Coronary artery (tissue), 2 donors: ENCODE measurements at places on chromosomes 7 and 10.

DNA sequence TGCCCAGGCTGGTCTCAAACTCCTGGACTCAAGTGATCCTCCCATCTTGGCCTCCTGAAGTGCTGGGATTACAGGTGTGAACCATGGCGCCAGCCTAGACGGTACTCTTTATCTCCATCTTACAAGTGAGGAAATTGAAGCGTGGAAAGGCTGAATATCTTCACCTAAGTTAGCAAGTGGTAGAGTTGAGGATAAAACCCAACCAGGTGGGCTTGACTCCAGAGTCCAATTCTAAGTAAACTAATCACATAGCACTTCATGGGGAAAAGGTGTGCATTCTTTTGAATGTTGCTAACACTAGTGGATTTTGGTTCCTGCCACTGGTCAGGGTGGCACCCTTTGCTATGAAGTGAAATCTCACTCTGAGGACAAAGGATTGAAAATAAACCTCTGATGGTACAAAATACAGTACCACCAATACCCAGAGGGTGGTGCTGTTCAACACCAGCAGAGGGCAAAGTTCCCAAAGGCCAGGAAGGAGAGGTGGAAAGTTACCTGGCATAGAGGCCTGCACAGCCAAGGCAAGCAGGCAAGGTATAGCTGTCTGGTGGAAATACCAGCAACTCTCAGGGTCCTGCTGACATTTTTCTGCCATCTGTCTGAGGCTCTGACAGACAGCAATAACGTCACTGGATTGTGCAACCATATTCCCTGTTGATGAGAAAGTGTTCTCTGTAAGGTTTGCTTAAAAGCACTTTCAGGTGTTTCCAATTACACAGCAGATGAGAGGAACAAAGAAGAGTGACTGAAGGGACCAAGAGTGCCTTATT is 17.6 kb downstream of the ZDHHC16 start:
- DNase-seq = no peak

GRCh38 chr7:75727881-75728593 is 10.7 kb downstream of the HIP1 start:
- no peak for DNase-seq

DNA sequence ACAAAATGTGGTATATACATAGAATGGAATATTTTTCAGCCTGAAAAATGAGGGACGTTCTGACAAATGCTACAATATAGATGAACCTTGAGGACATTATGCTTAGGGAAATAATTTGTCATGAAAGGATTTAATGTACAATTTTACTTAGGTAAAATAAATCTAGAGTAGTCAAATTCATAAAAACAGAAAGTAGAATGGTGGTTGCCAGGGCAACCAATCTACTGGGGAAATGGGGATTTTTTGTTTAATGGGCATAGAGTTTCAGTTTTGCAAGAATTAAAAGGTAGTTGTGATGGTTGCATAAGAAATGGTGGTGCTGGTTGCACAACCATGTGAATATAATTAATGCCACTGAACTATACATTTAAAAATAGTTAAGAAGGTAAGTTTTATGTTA is 296.0 kb upstream of the SP4 start:
- DNase-seq = no peak

GRCh38 chr10:28721318-28721951 is 44.1 kb downstream of the BAMBI start:
- DNase-seq = no peak
